ENCODE measurements at places on chromosomes 7 and 10.

- no peak overlapping the region for H3K27ac ChIP-seq
- no peaks in the 10 kb centered on the region for H3K36me3 ChIP-seq
- no peak overlapping the region for H3K4me3 ChIP-seq
- H3K4me1 ChIP-seq: no peaks in the 10 kb centered on the region
These were observed 25.6 kb downstream of the PAPOLB start for GRCh38 chr7:4836206-4836661.

GRCh38 chr7:17600340-17600752, 301.9 kb downstream of the AHR start:
- DNase-seq: no peak
- H3K4me1 ChIP-seq: no peaks in the 10 kb centered on the region
- no peaks in the 10 kb centered on the region for H3K27me3 ChIP-seq
- no peak overlapping the region for H3K4me3 ChIP-seq
- H3K27ac ChIP-seq: no peak overlapping the region

GRCh38 chr7:132112657-132113056, 463.6 kb downstream of the PLXNA4 start:
- no peak overlapping the region for H3K27ac ChIP-seq
- H3K4me3 ChIP-seq: no peak overlapping the region
- no peak for DNase-seq
- no peaks in the 10 kb centered on the region for H3K36me3 ChIP-seq

DNA sequence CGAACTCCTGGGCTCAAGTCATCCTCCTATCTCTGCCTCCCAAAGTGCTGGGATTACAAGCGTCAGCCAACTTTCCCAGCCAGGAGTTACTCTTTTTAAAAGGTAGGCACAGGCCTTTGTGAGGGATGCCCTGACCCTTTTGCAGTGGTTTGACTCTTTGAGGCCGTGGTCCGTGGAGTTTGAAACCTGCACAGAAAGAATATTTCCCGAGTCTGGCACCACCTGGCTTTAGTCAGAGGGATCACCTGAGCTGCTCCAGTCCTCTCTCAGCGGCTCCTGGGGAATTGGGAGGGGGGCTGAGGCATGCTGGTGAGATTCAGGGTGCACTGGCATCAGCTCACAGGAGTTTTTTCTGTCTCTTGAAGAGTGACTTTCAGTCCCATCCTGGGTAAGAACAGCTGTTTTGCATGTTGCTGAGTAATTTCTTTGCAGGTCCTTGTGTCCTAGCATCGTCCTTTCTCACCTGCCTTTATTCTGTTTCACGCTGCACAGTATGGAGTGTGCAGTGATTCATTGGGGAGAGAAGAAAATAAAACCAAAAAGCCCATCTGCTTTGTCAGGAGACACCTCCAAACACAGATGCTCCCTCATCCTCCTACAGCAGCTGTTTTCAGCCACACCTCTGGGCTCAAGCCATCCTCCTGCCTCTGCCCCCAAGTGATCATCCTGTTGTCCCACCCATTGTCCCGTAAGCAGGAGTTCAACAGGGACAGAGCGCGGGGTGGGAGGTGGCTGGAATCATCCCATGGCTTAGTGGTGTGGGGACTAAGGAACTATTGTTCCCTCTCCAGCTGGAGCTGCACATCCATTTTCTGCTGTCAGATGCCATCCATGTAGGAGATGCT, 284.7 kb downstream of the CAMK1D start:
- H3K4me1 ChIP-seq: no peaks in the 10 kb centered on the region
- no peak for DNase-seq
- no peak overlapping the region for H3K4me3 ChIP-seq
- H3K27me3 ChIP-seq: no peaks in the 10 kb centered on the region
- no peaks in the 10 kb centered on the region for H3K36me3 ChIP-seq
- H3K27ac ChIP-seq: no peak overlapping the region

- no peak overlapping the region for H3K27ac ChIP-seq
- no peak overlapping the region for H3K4me3 ChIP-seq
- no peaks in the 10 kb centered on the region for H3K4me1 ChIP-seq
- peaks cover 5% of the 10 kb centered on the region for H3K36me3 ChIP-seq
- no peaks in the 10 kb centered on the region for H3K27me3 ChIP-seq
These were observed 16.4 kb downstream of the ZNF783 start for GRCh38 chr7:149278396-149278795.

- no peak overlapping the region for H3K4me3 ChIP-seq
- no peaks in the 10 kb centered on the region for H3K27me3 ChIP-seq
- H3K4me1 ChIP-seq: no peaks in the 10 kb centered on the region
- no peaks in the 10 kb centered on the region for H3K36me3 ChIP-seq
These were observed 184.7 kb downstream of the EXOC4 start for GRCh38 chr7:133437544-133437943.
